ENCODE measurements at places on chromosomes 12 and 14.

DNA sequence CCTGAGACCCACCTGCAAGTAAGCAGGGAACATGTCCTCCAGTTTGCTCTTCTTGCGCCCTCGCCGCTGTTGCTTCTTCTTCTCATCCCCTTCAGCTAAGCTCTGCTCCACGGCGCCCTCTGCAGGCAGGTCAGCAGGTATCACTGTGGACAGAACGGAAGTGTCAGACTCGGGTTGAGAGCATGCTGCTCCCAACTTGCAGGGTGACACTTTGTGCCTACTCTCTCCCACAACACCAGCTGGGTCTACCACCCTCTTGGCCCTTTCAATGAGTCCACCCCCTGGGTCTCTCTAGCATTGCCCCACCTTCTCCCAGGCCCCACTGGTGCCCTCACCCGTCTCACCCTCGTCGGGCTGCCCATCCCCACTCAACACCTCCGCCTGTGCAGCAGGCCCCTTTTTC lies 16.7 kb downstream of the KMT2D start:
- DNase-seq: no peak

GRCh38 chr12:98819821-98820404 lies 174.8 kb downstream of the APAF1 start:
- no peak for DNase-seq

DNA sequence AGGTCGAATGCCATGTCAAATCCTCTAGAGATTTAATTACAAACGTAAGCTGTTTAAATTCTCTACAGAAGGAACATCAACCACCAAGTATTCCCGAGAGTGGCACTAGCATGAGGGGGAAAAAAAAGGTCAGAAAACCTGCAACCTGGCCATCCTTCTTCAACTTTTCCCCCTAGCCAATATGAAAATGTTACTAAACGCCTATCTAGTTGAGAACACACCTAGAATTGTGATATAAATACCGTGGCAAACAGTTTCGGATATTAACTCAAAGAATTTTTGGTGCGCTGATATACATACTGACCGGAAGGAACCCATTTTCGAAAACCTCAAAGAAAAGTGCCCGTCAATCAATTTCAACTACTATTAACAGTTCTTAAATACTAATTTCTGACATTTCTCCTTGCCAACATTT lies 1.8 kb downstream of the HNRNPC start:
- DNase-seq: no peak

GRCh38 chr12:14716848-14717444 lies 20.5 kb upstream of the GUCY2C start:
- no peak for DNase-seq

GRCh38 chr12:66020481-66020880 lies 110.1 kb downstream of the LLPH start:
- no peak for DNase-seq
